Activated CD8-positive, alpha-beta memory T cell treated with anti-CD3 and anti-CD28 coated beads, Interleukin-2, amount 10 ng/mL, durations not matched to agents 7 days and 5 days (primary cell): ENCODE measurements at places on chromosomes 7 and 10. TPM values are rescaled to one million over a fixed set of nuclear protein-coding genes. Genes with fewer than 3 reads are reported as not detected.

GRCh38 chr7:134910968-134911367, 75.3 kb upstream of the AGBL3 start:
- no peak for DNase-seq
- H3K36me3 ChIP-seq: no peaks in the 10 kb centered on the region
- H3K4me3 ChIP-seq: no peak overlapping the region
- peaks cover 13% of the 10 kb centered on the region for H3K4me1 ChIP-seq

DNA sequence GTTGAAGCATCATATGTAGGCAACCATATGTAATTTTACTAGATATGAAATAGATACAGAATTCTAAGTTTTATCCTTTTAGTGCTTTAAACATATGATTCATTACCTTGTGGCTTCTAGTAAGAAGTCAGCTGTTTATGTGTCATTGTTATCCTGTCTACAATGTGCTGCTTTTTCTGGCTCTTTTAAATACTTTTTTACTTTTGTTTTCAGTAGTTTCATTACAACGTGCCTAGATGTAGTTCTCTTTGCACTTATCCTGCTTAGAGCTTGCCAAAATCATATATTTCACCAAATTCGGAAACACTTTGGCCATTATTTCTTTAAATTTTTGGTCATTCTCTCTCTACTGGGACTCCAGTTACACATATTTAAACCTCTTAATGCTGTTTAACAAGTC, 26.4 kb downstream of the YAE1 start:
- no peak for DNase-seq
- no peak overlapping the region for H3K4me3 ChIP-seq
- peaks cover 33% of the 10 kb centered on the region for H3K4me1 ChIP-seq

GRCh38 chr7:46908770-46909169, 673.1 kb downstream of the TNS3 start:
- no peak for DNase-seq
- no peaks in the 10 kb centered on the region for H3K36me3 ChIP-seq
- no peak overlapping the region for H3K27ac ChIP-seq

DNA sequence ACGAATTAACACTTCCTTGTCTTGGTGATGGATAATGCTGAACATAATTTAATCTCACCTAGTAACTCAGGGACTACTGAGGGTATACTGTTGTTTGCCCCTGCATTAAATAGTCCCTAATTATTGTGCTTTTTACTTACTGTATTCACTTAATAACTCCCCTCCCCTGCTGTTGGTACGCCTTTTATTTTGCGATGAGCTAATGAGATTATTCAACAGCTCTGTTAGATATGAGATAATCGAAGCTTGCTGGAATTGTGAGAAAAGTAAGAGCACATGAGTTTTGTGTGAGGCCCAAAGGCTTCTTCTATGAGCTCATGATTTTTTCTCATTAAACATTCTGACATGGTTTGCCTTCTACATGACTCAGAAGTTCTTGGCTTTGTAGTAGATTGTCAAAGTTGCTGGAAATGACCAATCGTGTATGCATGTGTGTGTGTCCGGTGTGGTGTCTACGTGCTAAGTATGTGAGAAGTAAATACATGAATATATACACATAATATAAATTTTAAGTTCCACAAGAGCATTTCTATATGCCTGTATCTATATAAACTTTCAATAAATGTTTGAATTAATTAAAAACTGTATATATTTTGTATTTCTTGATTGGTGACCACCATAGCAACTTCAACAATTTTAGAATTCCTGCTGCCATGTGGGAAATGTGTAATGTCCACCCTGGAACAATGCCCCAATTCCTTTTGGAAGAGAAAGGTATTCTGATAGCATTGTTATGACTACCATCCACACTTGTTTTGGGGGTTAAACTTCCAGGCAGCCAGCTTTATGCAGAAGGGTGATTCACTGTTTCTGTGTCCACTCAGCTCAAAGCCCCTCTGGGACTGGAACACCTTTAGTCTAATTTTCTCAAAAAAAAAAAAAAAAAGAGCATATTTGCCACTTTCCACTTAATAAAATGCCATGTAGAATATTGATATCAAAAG, 106.2 kb downstream of the SAMD9 start:
- no peaks in the 10 kb centered on the region for H3K36me3 ChIP-seq
- no peak for DNase-seq
- no peak overlapping the region for H3K4me3 ChIP-seq
- H3K27ac ChIP-seq: no peak overlapping the region
- H3K27me3 ChIP-seq: peaks cover 35% of the 10 kb centered on the region
- no peaks in the 10 kb centered on the region for H3K4me1 ChIP-seq

- no peak overlapping the region for H3K4me3 ChIP-seq
- no peak for DNase-seq
- no peaks in the 10 kb centered on the region for H3K27me3 ChIP-seq
- no peaks in the 10 kb centered on the region for H3K4me1 ChIP-seq
- H3K36me3 ChIP-seq: no peaks in the 10 kb centered on the region
- no peak overlapping the region for H3K27ac ChIP-seq
Measured at GRCh38 chr10:127353544-127353943, 157.2 kb upstream of the INSYN2A start.

- no peaks in the 10 kb centered on the region for H3K27me3 ChIP-seq
- H3K4me3 ChIP-seq: no peak overlapping the region
- H3K4me1 ChIP-seq: no peaks in the 10 kb centered on the region
- no peak overlapping the region for H3K27ac ChIP-seq
Measured at GRCh38 chr7:120030876-120031275, 242.1 kb upstream of the KCND2 start.

- peak overlapping the region; percentile 47 for H3K4me3 ChIP-seq
- H3K27ac ChIP-seq: no peak overlapping the region
- H3K36me3 ChIP-seq: peaks cover 2% of the 10 kb centered on the region
- DNase-seq: peak; percentile 64
Measured at GRCh38 chr10:111076191-111076681, 593 bp upstream of the ADRA2A start.

GRCh38 chr10:50574305-50574704, 49.5 kb downstream of the SGMS1 start:
- peaks cover 4% of the 10 kb centered on the region for H3K36me3 ChIP-seq
- DNase-seq: no peak
- no peak overlapping the region for H3K27ac ChIP-seq

DNA sequence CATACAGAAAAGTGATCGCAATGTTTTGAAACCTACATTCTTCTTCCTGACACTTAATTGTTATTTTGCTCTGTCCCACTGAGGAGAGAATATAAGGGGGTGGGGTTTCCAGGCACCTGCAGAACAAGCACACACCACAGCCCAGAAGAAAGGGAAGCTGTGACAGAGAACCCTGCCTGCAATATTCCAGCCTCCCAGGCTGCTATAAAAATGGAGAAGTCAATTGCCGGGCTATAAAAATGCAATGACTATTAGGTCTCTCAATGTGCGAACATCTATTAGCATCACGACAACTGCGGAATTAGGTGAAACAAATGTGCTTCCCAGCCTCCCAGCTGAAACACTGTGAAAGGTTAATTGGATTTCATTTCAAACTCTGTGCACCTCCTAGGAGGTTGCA, 145.3 kb upstream of the FRMD4A start:
- H3K4me3 ChIP-seq: no peak overlapping the region
- no peaks in the 10 kb centered on the region for H3K4me1 ChIP-seq
- no peak for DNase-seq
- peaks cover 52% of the 10 kb centered on the region for H3K27me3 ChIP-seq
- no peaks in the 10 kb centered on the region for H3K36me3 ChIP-seq

DNA sequence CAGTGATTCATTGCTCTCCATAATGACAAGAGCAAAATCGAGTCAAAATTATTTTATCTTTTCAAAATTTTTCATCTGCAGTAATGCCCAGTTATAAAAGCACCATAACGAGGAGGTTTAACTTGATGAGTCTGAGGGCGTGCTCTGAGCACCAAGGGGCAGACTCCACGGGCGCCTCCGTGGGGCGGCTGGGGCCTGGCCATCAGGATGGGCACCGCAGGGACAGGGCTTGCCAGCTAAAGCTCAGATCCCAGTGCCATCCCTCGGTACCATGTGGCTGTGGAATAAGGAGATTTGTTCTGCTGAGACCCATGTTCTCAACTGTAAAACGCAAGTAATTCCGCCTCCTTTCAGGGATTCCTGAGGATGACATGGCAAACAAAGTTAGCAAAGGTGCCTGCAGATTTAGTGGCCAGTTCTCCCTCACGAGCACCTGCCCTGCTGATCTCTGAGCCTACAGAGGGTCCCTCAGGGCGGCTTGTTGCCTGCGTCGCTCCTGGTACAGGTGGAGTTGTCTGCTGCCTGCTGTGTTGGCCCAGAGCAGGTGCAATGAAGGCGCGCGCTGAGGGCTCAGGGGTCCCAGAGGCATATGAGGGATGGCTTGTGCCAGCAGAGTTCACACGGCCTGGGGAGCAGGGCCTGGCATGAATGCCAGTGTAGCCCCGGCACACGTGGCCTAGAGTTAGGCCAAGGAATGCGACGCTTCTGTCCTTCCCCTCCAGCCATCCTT, 584.4 kb downstream of the TCERG1L start:
- no peak overlapping the region for H3K27ac ChIP-seq
- H3K4me3 ChIP-seq: no peak overlapping the region
- H3K27me3 ChIP-seq: no peaks in the 10 kb centered on the region

GRCh38 chr10:128976856-128977255, 490.2 kb upstream of the MGMT start:
- H3K36me3 ChIP-seq: no peaks in the 10 kb centered on the region
- no peak overlapping the region for H3K4me3 ChIP-seq
- no peaks in the 10 kb centered on the region for H3K4me1 ChIP-seq
- H3K27me3 ChIP-seq: no peaks in the 10 kb centered on the region
- no peak overlapping the region for H3K27ac ChIP-seq
- DNase-seq: no peak

DNA sequence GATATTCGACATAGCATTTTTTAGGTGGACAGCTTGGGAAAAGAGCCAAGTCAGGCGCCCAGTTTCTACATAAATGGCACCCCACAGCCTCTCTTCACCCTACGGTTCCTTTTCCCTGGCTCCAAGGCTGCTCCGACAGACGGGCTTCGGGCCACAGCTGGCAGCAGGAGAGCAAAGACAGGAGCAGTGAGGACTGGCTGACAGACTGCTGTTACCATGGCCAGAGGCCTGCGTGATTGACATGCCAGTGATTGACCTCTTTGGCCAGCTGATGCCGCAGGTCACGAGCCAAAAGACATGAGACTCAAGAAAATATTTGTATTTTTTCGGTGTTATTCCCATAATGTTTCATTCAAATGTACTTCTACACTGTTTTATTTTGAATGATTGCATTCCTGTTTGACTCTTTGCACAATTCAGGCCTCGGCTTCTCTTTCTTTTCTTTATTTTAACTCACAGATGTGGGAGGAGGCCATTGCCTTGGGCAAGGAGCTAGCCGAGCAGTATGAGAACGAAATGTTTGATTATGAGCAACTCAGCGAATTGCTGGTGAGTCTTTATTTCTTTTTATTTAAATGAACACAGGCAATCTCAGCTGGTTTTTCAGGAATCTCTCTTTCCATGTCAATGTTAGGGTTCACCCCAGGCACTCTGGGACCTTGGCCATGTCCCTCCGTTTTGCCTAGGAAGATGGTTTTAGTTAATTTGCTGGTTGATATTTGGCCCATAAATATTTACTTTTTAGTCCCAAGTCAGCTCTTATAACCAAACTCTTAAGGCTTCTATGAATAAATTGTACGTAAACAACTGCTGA, 146.3 kb upstream of the NPS start:
- H3K4me1 ChIP-seq: no peaks in the 10 kb centered on the region
- no peak for DNase-seq

GRCh38 chr10:44101082-44101481, 283.8 kb downstream of the CXCL12 start:
- H3K27ac ChIP-seq: no peak overlapping the region
- H3K4me3 ChIP-seq: no peak overlapping the region
- no peaks in the 10 kb centered on the region for H3K4me1 ChIP-seq
- no peak for DNase-seq
- no peaks in the 10 kb centered on the region for H3K36me3 ChIP-seq
- no peaks in the 10 kb centered on the region for H3K27me3 ChIP-seq

DNA sequence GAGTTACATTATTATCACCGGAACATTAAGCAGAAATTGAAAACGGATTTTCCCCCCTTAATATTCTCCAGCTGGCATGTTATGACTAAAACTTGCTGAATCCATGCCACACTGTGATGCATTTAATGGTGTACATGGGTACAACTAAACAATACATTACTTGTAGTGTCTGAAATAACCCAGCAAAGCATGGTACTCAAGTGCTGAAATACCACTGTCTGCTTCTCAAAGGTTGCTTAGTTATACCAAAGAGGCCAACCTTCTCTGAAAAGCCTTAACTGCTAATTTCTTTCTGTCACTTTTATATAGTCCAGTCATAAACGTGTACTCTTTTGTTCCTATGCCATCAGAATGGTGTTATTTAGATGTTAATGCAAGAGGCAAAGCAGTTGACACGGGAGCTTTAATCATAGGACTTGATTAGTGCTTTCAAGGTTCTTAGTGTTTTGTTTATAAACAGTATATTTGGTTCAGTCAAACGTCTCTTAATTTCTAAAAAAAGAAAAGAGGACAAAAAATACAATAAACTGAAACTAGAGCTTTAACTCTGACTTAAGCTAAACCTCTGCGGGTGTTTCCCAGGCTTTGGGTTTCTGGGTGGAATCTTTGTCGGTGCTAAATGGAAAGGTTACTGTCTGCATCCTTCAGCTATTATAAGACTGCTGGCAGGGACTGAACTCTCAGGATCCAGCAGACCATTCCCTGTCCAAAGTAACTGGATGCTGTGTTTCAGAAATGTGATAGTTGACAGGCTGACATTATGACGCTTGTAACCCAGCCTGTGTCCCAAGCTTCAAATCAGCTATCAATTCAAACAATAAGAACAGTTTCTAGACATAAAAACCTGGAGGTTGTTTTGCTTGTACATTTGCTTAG, 202.6 kb downstream of the PPP1R3A start:
- no peaks in the 10 kb centered on the region for H3K27me3 ChIP-seq
- no peak for DNase-seq
- no peak overlapping the region for H3K27ac ChIP-seq
- H3K4me1 ChIP-seq: no peaks in the 10 kb centered on the region
- no peaks in the 10 kb centered on the region for H3K36me3 ChIP-seq
- H3K4me3 ChIP-seq: no peak overlapping the region

Gene NYAP1
- total RNA-seq: 0.07 TPM

Gene GRM3
- not detected for total RNA-seq

Gene SPAG6
- 6.0 TPM for total RNA-seq

Gene ZNF239
- not detected for total RNA-seq

Gene SPAM1
- total RNA-seq: not detected

Gene CPA2
- not detected for total RNA-seq

Gene PSTK
- 2.8 TPM for total RNA-seq

Gene PLCE1
- total RNA-seq: not detected

Gene GATA3
- total RNA-seq: 61.5 TPM

Gene OR2A42
- total RNA-seq: not detected

Gene CD36
- not detected for total RNA-seq

Gene GIMAP6
- total RNA-seq: 54.6 TPM
